Activated T-helper 17 cell treated with anti-CD3 and anti-CD28 coated beads, Interleukin-2, amount 50 U/mL, for 72 hours (primary cell): ENCODE measurements at places on chromosomes 4 and X.

DNA sequence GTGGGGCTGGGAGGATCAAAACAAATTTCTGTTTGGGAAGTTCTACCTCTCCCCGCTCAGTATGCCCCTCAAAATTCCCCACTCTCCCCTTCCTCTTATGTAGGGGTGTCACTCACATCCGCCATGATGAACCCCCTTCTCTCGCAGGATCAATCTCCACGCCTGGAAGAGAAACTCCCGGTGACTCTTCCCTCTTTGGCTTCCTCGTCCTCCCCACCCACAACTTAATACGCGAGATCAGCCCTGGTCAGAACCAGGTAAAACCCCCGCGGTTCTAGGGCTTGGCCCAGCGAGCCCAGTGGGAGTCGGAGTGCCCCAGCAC, 427 bp downstream of the LAMTOR3 start:
- no peak for ATAC-seq

DNA sequence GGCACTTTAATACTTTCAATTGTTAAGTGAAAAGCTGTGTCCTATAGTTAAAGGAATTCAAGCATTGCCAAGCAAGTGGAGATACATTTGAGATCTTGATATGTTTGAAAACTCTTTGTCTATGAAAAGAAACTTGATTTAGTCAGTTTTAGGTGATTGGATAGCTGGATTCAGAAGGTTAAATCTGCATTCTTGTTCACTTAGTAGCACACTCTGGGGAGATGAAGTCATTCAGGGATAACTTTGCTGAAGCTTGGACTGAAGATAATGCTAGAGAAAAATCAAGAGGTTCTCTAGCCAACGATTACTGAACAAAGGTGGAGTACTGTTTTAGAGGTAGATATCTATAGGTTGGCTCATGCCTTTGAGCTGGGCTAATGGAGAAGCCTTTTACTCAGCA, 90.6 kb downstream of the DCAF8L2 start:
- no peak for ATAC-seq

DNA sequence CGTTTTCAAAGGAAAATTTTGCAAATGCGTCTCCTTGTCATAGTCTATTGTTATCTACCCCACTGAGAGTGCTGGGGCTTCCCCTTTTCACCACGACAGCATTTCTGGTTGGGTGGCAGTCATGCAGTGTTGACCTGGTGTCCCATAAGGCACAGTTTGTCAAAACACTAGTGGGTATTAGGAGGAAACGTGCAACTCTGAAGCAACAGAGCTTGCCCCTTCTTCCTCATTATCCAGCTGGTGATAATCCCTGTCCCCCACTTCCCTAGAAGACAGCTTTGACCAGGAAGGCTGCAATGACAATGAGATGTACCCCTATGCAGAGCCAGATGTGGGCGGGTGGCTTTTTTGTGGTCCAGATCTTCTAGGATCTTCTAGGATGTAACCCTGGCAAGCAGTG, 1.8 kb downstream of the TBC1D1 start:
- peak; percentile 72 for ATAC-seq

GRCh38 chr4:177236886-177237285, 72.8 kb upstream of the NEIL3 start:
- ATAC-seq, result no peak

GRCh38 chrX:37314531-37314930, 34.6 kb upstream of the PRRG1 start:
- no peak for ATAC-seq
